ENCODE measurements at places on chromosomes 6 and 20.
A peak's percentile ranks its signal among the peaks of the same experiment; 100 is the strongest.

DNA sequence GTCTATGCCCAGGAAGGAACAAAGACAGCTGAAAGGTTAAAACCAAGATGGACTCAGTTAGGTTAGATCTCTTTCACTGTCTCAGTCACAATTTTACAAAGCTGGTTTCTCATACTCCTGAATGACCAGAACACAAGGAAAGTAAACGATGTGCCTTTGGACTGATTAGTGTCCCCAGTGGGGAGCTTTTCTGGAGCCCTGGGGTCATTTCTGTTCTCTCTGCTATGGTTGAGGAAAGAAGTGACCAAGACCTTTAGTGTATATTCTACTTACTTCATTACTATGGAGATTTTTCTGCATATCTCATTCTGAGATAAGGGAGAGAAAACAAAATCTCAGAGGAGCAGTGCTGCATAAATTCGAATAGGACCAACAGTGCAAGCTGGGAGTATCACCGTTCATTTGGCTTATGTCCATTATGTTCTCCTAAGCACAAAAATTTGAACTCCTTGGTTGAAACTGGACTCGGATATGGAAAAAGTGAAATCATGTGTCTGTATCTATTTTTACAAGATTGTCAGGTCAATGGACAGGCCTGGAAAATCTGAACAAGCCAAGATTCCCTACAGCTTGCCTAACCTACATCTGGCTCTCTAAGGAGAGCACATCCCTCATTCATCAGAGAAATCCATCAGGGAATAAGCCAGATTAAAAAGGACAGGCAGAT is 34.4 kb upstream of the ENPP1 start:
- no peak for DNase-seq

DNA sequence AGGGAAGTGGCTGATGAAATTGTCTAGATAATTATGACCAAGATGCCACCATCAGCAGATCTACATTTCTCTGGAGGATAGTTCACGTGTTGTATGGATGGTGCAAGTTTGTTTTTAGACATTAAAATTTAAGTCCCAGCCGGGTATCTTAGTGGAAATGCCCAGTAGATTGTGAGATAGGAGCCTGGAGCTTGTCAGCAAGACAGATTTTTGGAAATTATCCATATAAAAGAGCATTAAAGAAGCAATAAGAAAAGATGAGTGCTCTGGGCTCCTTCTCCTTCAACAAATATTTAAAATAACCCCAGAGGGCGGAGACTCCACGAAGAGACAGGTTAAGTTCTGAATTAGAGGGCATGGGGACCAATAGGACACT is 47.6 kb upstream of the SMLR1 start:
- no peak for DNase-seq

GRCh38 chr6:21246075-21246474 is 347.5 kb upstream of the SOX4 start:
- DNase-seq: no peak

GRCh38 chr20:16050366-16050765 is 522.9 kb downstream of the KIF16B start:
- no peak for DNase-seq

DNA sequence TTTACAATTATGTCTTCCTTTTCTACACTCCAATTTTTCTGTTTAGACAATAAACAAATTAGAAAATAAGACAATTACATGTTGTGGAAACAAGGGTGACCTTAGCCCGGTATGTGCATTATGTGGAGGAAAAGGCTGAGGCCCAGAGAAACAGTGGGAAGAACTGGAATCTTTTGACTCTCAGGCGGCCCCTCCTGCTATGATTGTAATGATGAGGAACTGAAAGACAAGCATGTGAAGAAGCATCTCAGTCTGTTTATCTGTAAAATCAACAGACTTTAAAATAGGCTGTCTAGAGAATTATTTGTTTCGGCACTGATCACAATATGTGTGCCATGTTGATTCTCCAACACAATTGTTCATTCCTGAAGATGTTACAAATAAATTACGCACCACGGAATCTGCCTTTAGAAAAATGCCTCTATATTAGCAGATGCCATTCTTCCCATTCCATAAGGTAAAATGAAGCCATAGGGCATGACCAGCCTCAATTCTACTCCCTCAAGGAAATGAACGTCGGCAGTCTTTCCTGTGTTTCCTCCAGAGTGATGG is 1201.6 kb upstream of the CITED2 start:
- DNase-seq: no peak

- DNase-seq: no peak
These were observed 303.6 kb upstream of the SLC35B3 start for GRCh38 chr6:8738951-8739350.

- DNase-seq: no peak
These were observed 101.4 kb downstream of the FAM120B start for GRCh38 chr6:170407932-170408331.

DNA sequence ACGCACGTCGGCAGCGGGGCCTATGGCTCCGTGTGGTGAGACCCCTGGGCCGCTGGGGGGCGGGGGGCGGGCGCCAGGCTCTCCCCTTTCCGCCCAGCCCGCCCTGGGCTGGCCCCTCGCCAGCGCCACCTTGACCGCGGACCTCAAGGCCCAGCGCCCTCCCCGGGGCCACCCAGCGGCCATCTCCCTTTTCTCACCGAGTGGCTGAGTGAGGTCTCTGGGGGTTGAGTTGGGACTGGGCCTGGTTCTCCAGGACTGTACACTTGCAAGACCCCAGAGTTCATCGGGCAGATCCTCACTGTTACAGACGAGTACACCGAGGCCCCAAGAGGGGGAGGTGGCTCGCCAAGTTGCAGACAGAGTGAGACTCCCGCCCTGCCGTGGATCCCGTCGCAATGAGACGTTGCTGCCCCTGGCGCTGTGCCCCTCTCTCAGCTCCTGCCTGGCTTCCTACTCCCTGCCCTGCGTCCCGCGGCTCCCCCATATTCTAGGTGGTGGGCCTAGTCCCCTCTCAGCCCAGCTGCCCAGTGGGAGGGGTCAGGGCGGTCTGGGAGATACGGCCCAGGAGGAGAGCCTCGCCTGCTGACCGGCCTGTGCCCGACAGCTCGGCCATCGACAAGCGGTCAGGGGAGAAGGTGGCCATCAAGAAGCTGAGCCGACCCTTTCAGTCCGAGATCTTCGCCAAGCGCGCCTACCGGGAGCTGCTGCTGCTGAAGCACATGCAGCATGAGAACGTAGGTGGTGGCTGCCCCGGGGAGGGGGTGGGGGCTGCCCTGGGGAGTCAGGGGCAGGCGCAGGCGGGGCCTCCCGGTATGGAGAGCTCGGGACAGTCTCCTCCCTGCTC is 576 bp downstream of the MAPK13 start:
- peak; percentile 82 for DNase-seq

DNA sequence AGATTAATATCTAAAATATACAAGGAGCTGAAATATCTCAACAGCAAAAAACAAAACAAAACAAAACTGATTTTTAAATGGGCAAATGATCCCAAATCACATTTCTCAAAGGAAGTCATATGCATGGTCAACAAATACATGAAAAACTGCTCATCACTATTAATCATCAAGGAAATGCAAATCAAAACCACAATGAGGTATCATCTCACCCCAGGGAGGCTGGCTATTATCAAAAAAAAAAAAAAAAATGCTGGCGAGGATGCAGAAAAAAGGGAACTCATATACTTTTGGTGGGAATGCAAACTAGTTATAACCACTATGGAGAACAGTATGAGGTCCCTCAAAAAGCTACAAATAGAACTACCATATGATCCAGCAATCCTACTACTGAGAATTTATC is 34.6 kb downstream of the REPS1 start:
- DNase-seq: no peak

- peak; percentile 11 for DNase-seq
These were observed 4.9 kb downstream of the DDO start for GRCh38 chr6:110410511-110410910.

DNA sequence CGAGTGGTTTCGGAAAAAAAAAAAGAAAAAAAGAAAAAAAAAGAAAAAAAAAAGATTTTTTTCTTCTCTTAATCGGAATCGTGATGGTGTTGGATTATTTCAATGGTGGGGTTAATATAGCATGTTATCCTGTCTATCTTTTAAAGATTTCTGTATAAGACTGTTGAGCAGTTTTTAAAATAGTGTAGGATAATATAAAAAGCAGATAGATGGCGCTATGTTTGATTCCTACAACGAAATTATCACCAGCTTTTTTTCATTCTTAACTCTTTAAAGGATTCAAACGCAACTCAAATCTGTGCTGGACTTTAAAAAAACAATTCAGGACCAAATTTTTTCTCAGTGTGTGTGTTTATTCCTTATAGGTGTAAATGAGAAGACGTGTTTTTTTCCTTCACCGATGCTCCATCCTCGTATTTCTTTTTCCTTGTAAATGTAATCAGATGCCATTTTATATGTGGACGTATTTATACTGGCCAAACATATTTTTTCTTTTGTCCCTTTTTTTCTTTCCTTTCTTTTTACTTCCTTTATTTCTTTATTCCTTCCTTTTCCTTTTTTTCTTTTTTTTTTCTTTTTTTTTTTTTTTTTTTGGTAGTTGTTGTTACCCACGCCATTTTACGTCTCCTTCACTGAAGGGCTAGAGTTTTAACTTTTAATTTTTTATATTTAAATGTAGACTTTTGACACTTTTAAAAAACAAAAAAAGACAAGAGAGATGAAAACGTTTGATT is 3.6 kb downstream of the SOX4 start:
- peak; percentile 75 for DNase-seq

GRCh38 chr6:103273048-103273447 is 1586.7 kb downstream of the HACE1 start:
- DNase-seq: peak; percentile 65

- DNase-seq: no peak
These were observed 58.5 kb downstream of the PREX1 start for GRCh38 chr20:48769069-48769983.

DNA sequence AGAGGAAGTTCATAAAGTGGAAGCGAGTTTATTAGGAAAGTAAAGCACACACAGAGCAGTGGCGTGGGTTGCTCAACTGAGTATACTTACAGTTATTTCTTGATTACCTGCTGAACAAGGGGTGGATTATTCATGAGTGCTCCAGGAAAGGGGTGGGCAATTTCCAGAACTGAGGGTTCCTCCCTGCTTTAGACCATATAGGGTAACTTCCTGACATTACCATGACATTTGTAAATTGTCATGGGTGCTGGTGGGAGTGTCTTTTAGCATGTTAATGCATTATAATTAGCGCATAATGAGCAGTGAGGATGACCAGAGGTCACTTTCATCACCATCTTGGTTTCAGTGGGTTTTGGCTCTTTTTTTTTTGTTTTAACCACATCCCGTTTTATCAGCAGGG is 29.8 kb downstream of the PDYN start:
- DNase-seq: no peak

- no peak for DNase-seq
These were observed 105.2 kb upstream of the LRFN2 start for GRCh38 chr6:40692337-40692736.

- no peak for DNase-seq
These were observed 219.3 kb upstream of the RNF217 start for GRCh38 chr6:124742971-124743370.

GRCh38 chr6:149362289-149362688 is 37.8 kb upstream of the SUMO4 start:
- DNase-seq: no peak

- DNase-seq: no peak
These were observed 23.3 kb downstream of the MTFR2 start for GRCh38 chr6:136226674-136227377.

DNA sequence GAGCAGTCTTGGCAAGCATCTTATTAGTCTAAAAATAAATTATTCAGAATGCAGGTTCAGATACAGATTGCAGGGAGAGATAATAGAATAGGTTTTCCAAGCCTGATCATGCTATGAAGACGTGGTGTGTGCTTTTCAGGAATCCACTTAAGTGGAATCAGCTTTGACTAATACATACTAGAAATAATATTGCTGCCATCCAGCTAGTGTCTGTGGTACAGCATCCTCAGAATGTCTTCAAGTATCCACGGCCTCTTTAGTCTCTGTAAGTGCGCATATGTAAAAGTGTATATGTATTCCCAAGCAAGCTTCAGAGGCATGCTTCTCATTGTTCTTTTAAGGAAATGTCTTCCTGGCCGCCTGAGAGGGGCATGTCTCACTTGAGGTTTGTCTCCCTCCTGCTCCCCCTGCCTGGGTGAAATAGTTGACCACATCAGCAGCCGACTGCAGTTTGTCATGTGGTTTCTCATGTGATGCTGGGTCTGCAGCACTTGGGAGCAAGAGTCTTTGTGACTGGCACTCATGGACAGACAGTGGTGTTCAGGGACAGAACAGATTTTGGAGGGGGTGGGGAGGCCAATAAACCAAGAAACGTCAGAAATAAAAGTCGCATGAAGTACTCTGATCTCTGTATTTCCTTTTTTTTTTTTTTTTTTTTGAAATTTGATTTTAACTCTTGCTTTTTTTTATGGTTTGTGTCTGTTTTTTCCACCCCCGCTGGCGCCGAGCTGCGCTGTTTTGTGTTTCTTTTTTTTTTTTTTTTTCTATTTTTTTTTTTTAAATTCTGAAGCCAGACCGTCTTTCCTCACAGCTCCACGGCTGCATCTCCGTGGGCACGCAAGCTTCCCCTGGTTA is 150.8 kb downstream of the PRL start:
- DNase-seq: peak; percentile 86

DNA sequence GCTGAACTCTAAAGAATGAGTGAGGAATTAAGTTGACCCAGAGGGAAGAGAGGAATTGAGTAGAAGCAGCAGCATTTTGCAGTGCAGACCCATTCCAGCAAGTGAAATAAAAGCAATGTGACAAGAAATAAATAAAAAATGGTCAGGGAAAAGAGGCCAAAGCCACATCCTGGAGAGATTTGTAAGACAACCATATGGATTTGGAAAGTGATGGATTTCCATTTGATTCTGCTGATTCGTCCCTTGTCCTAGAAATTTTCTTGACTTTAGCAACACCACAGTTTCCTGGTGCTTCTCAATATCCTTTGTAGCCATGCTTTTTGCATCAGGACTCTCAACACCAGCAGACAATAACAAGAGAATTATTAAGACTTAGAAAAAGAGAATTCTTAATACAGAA is 29.8 kb downstream of the ANKEF1 start:
- no peak for DNase-seq

- no peak for DNase-seq
These were observed 63.9 kb downstream of the NINL start for GRCh38 chr20:25521382-25521781.

DNA sequence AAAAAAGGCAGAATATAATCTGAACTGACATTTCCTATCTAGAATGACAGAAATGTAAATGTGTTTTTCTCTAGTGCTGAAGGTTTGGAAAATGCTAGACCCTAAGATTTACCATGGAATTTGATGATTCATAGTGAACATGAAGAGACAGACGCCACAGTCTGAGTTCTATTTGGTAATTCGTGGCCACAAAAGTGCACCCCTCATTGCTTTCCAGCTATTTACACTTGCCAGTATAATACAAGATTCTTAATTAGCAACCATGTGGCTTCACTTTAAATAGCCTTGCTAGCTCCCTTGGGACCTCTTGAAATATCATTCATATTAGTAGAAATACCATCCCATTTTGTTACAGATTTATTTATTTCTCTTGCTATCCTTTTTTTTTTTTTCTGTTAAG is 636.8 kb downstream of the PRKN start:
- no peak for DNase-seq

Data from DMS53 (cell line).